ENCODE measurements at places on chromosomes 5 and 9.

DNA sequence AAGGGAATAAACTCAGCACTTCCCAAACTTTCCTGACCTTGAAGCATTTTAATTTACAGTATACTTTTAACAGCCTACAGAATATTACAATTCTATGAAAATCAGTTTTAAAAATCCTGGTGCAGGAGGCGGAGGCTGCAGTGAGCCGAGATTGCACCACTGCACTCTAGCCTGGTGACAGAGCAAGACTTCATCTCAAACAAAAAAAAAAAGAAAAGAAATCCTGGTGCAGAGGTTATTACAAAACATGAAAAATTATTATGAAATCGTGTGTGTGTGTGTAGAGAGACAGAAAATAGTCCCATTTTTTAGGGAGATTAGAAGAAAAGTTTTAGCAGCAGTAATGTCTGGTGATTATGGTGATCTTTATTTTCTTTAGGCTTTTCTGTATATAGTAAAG lies 26.9 kb downstream of the GOLPH3 start:
- no peak for DNase-seq

DNA sequence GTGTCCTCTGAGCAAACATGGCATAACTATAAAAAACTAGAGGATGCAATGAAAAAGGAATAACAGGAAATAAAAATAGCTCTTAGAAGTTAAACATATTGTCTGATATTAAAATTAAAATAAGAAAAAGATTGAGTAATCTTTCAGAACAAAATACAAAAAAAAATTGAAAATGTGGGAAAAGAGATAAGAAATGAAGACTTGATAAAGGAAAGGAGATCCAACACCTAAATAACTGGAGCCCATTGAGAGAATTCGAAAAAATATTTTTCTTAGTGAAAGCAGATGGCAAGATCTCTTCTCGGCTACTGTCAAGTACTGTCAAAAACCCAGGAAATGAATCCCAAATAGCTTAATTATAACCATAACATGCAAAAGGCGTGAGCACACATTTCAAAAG lies 24.9 kb downstream of the LIFR start:
- DNase-seq = no peak

GRCh38 chr9:19922476-19923118 lies 133.8 kb upstream of the SLC24A2 start:
- no peak for DNase-seq

DNA sequence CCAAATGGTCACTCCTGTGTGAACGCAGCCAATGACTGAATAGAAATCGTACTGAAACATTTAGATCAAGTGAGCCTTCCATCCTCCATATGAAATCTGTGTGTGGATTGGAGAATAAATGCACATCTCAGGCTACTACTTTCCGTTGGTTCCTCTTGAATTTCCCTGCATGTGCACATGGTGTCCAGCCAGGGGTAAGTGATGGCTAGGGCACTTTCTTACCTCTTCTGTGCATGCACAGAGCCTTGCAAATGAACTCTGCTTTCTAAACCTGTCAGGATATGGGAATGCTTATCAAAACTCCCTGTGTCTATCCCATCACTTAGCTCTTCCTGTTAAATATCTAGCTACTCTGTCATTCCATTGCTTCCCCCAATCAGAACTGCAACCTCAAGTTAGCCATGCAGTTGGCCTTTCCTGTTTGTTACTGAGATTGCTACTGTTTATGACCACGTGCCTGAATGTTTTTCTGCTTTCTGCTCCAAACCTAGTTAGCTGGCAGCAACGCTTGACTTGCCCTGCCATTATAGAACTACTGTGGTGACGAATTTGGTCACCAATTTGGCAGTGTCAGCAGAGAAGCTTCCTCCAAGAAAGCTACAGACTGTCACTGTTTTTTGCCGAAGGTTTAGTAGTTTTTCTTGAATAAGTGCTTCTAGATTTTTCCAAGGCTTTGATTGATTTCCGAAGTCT lies 661.6 kb downstream of the LRRC70 start:
- DNase-seq = no peak

DNA sequence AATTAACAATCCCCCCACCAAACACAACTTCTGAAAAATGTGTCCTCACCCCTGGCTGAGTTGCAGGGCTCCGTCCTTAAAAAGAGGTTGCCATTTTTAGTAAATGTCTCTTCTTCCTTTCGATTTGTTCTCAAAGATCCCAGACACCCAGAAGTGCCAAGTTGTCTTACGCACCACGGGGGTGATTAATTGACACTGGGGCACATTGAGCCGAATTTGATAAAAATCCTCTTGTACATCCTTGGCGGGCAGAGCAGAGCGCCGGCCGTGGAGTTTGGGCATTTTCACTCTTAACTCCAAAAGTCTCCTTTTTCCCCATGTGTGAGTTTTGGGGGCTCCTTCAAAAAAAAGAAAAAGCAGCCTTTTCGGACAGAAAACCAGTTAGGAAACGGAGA lies 4.5 kb downstream of the LMX1B start:
- no peak for DNase-seq

DNA sequence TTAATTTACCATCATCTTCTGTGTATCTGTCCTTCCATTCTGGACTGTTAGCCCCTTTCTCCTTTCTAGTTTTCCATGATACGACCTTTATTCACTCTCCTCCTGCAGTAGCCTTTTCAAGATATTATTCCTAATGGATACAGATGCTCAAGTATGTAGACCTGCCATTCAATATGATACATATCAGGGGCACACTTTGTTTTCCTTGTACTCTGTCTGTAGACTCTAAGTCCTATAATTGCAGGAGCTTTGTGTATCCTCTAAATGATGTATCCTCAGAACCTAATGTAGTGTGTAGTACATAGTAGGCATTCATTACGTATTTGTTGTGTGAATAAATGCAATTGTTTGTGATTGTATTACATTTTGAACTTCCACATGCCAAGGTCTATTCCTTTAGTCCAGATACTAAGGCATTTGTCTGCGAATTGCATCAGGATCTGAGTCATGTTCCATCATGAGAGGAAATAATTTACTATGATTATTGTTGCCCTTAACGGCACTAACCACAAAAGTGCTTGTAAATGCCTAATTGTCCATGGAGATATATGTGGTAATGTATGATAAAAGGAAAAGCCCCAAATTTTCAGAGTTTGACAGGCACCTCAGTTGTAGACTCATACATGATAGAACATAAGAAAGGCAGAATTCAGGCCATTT lies 57.1 kb upstream of the IZUMO3 start:
- no peak for DNase-seq

DNA sequence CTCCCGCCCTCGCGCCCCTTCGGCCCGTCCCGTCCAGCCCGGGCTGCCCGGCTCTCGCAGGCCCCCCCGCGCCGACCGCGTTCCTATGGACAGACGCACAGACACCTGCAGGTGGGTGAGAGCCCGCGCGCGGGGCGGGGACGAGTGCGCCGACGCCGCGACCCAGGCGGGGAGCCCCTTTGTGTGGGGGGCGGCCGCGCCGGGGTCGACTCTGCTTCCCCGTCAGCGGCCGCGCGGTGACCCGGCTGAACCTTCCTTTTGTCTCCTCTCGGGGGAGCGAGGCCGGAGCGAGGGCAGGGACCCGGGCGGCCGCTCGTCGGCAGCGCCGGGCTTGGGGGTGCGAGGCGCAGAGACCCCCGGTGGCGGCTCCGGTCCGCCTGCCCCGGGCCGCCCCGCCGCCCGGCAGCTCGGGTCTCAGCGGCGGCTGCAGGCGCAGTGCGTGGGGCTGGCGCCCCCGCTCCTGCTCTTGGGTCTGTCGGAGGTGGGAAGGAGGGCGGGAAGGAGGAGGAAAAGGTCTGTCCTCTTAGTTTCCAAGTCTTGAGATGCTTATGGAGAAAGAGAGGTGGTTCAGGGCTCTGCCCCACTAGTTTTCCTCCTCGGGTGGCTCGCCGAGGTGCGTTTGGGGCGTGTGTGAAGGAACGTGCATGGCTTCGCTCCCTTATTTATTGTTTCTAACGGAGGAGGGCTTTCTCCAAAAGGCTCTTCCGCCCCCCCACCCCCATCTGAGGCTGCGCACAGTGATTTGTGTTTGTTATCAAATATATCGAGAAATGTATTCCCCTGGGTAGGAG lies 576 bp downstream of the KIAA1958 start:
- peak; percentile 65 for DNase-seq

DNA sequence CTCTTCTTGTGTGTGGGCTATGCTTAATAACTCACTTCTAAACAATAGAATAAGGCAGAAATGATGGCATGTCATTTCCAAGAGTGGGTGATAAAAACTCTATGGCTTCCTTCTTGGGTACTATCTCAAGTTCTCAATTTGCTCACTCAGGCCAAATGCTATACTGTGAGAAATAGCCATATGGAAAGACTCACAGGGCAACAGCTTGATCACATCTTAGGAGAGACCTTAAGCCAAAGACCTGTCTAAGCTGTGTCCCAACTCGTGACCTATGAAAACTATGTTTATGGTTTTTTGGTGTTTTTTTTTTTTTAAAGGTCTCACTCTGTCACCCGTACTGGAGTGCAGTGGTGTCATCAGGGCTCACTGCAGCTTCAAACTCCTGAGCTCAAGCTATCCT lies 2.1 kb upstream of the UIMC1 start:
- DNase-seq = no peak

DNA sequence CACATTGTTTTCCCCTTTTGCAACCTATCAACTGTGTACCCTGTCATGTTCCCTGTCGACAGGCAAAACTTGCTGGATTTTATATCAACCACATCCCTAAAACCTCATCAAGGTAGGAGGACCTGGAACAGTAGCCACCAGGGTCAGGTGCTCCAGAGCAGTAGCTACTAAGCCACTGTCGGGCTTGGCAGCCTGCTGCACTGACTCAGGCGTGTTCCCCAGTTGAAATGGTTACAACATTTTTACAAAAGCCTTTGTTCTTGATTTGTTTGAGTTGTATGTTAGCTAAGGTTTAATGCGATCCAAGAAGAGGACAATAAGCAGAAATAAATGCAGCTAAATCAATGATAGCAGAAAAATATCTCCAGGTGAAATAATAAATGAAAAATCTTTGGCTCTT lies 407.4 kb upstream of the TLE4 start:
- no peak for DNase-seq

DNA sequence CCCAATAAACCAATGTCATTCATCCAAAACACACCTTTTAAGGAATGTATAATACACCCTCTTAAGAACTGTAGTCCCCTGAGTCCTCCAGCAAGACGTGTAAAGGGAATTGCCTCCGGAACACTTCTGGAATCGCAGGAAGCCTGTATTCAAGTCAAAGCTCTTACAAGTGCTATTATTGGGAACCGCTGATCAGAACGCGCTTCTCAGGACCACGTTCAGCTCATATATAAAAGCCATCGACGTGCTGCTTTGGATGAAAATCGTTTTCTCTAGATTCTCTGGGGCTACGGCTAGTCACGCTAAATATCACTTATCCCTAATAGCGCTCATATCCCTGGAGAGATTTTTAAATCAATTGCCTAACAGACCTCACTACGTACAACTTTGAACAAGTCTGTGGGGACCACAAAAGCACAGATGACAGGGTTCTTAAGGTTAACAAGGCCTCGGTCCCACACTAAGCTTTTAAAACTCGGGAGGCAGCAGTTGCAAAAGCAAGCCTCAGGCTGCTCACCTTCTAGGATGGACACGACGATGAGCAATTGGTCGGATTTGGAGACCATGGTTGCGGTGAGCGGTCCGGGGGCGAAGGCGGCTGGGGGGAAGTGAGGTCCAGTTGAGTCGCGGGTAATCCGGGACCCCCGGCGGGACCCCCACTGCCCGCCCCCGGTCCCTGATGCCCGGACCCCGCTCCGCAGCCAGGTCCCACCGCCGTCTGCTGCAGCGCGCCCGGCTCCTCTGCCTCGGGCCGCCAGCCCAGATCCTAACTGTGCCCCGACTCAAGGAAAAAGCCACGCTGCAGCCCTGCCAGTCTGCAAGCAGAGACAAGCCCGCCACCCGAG lies 548 bp downstream of the CEP120 start:
- DNase-seq = peak; percentile 34

DNA sequence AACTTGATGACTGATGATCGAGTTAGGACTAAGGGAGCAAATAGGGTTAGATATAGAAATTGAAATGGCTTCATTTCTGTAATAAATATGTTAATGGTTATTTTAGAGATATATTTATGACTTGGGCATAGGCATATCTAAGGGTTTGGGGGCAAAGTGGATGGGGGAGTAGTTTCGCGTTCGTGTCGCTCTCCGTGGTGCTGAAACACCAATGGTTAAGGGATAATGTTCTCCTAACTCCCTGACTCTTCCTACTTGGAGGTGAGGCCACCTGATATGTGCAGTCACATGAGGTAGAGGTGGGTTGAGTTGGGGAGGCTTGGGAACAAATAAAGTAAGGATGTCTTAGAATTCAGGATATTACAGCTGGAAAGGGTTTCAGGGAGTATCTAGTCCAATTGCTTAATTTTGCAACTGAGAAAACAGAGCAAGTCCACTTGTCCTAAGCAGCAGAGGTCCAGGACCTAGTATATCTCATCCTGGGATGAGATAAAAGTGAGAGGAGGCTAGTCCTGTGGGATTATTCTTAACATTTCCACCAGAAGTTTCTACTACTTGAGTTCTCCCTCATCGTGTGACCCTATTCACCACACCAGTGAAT lies 44.0 kb upstream of the MAP1B start:
- peak; percentile 11 for DNase-seq

- DNase-seq = no peak
Observed at GRCh38 chr9:134258828-134259546, 67.3 kb upstream of the RXRA start.

GRCh38 chr5:54637654-54638053 lies 120.1 kb downstream of the SNX18 start:
- no peak for DNase-seq

DNA sequence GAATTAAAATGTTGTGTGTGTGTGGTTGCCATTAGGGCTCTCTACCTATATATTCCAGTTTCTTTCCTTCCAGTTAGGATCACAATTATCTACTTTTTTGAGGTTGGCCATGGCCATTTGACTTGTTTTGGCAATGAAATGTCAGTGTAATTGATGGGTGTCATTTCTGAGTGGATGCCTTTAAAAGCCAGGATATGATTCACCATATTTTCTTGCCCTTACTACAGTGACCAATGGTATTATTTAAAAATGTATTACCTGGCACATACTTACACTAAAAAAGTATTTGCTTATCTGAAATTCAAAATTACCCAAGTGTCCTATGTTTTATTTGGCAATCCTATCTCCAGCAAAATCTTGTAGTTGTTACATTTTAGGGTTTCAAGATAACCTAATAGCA lies 258.7 kb upstream of the ACTBL2 start:
- no peak for DNase-seq

- no peak for DNase-seq
Observed at GRCh38 chr9:30732060-30732459, 1652.4 kb upstream of the ACO1 start.

Data from activated CD4-positive, alpha-beta T cell treated with anti-CD3 and anti-CD28 coated beads for 48 hours (primary cell).